Stimulated activated CD8-positive, alpha-beta memory T cell treated with anti-CD3 and anti-CD28 coated beads, Interleukin-12 subunit alpha, Interleukin-12 subunit beta, amount 100 ng/mL, for 4 hours (primary cell): ENCODE measurements at places on chromosomes 1 and 21.

GRCh38 chr1:8661185-8662110 lies 156.0 kb downstream of the RERE start:
- DNase-seq: no peak

DNA sequence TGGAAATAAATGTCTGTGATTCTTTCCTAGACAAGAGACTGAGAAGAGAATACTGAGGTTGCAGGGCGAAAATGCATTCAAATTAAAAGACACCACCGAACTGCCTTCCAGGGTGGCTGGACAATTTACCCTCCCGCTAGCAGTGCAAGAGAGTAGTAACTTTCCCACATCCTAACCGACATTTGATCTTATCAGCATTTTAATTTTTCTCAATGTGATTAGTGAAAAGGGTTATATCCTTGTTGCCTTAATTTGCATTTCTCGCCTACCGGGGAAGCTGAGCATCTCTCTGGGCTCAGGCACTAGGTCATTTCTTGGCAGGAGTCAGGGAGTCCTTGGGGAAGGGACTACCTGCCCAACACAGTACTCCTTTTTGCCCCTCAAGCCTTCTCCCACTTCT lies 2.8 kb downstream of the TNFRSF8 start:
- no peak for DNase-seq

DNA sequence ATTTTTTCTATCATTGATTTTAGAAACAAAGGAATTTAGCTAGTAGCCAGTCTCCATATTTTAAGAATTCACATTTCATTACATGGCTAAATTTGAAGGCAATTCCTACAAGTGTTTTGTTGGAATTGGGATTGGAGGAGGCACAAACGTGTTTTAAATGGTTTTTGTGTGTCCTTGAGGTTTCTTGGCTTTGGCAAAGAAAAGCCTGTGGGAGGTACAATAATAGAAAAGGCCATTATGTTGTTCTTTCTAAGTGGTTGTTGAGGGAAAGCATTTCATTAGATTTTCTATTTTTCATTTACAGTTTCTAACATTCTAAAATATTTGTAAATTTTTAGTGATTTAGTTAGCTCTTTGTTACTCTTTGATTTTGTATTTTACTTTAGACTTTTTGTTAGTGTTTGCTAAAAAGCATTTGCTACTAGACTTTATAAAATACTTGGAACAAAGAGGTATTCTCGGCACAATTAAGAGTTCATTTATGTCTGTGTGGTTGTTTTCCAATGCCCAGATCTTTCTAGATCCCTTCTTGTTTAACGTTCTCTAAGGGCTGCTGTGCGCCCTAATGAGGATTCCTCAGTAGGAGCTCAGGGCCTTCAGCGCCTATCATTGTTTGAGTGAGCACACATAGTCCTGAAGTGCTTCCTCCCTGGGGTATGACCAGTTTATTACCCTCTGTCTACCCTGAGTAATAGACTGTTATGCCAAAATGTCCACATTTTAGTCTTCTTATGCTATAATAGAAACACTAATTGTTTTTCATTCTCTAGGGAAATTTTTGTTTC lies 70.0 kb upstream of the KIAA1614 start:
- no peak for DNase-seq

DNA sequence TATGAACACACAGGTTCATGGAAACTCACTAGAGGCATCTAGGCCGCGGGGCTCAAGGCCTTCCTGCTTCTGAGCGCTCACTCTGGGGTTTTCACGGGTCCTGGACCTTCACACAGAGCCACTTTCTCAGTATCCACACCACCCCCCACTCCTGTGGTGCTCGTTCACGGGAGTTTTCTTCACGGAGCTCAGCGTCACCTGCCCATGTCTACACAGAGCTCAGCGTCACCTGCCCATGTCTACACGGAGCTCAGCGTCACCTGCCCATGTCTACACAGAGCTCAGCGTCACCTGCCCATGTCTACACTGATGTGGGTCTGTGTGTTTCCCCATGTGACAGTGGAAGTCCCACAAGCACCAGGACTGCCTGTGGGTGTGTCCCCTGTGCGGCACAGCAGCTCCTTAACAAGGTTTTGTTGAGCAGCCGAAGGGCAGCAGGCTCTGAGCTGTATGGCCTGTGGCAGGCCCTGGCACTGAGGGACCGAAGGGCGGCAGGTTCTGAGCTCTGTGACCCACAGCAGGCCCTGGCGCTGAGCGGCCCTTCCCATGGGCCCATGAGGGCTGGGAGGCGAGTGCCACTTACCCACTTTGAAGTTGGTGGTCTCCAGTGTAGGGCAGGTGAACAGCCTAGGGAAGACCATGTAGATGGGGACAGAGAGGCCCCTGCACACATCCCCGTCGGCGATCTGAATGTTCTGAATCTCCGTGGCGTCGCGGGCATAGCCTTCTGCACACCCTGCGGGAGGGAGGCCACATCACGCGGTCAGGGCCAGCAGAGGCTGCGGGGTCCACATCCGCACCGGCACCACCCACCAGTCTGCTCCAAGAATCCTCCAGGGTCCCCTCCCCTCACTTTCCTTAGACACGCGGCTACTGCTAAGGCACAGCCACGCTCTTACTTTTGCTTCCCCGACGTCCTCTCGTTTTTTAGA lies 39.8 kb downstream of the VPS26C start:
- DNase-seq: no peak

DNA sequence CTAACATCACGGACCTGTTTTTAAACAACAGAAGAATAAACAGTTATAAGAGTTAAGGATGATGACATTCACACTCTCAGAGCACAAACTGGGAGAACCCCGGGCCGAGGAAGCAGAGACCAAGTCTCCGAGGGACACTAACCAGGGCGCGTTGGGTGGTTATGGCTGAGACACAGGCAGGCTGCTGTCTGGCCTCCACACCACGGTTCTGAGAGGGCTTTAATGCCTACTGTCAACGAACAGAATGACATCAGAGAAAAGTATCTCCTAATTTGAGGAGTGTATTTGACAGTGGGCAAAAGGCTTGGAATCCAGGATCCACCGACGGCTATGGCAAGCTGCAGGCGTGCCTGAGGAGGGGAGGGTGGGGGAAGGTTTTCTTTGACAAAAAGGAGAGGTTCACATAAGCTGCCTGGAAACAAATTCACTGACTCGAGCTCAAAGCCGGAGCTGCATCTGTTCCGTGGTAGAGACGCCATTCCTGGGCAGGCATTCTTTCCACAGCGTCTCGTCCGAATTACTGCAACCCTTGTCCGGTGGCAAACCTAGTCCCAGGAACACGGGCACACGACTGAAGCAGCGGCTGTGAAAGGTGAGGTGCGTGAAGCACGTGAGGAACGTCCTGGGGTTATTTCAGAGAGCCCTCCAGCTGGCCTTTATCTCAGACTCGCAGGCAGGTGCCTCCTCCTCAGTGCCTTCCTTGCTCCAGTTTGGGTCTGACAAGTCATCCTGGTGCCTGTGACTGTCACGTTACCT lies 9.4 kb downstream of the POFUT2 start:
- DNase-seq: no peak

DNA sequence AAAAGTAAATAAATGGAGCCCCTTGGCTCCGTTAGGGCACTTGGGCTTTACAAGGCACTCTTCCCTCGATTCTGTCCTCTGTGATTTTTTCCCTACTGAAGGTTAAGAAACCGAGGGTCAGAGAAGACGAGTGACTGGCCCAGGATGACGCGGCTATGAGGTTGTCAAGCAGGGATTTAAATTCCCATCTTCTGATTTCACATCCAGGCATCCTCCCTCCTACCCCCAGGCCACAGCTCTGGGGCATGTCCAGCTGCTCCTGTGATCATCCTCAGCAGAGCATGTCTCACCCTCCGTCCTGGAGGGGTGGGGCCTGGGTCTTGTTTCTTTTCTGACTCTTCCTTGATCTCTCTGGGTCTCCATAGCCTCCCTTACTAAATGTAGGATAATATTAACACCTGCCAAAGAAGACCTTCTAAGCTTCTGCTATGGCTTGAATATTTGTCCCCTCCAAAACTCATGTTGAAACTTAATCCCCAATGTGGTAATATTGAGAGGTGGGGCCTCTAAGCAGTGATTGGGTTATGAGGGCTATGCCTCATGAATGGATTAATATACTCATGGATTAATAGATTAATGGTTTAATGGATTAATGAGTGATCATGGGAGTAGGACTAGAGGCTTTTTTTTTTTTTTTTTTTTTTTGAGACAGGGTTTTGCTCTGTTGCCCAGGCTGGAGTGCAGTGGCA lies 4.6 kb downstream of the CRYBG2 start:
- no peak for DNase-seq

DNA sequence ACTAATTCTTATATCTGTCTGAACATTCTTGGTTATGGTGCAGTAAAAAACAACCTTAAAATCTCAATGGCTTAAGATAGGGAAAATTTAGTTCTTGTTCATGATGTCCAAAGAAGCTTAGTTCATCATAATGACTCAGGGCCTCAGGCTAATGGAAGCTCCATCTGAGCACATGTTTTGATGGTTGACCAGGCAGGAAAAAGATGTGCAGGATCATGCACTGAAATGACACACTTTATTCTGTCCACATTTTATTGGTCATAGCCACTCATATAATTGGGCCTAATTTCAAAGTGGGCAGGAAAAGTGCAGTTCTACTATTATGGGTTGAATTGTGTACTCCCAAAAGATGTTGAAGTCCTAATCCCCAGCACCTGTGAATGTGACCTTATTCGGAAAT lies 198.2 kb downstream of the CENPF start:
- DNase-seq: no peak

- peak; percentile 62 for DNase-seq
These were observed 7.2 kb upstream of the SLX9 start for GRCh38 chr21:44932408-44933181.

DNA sequence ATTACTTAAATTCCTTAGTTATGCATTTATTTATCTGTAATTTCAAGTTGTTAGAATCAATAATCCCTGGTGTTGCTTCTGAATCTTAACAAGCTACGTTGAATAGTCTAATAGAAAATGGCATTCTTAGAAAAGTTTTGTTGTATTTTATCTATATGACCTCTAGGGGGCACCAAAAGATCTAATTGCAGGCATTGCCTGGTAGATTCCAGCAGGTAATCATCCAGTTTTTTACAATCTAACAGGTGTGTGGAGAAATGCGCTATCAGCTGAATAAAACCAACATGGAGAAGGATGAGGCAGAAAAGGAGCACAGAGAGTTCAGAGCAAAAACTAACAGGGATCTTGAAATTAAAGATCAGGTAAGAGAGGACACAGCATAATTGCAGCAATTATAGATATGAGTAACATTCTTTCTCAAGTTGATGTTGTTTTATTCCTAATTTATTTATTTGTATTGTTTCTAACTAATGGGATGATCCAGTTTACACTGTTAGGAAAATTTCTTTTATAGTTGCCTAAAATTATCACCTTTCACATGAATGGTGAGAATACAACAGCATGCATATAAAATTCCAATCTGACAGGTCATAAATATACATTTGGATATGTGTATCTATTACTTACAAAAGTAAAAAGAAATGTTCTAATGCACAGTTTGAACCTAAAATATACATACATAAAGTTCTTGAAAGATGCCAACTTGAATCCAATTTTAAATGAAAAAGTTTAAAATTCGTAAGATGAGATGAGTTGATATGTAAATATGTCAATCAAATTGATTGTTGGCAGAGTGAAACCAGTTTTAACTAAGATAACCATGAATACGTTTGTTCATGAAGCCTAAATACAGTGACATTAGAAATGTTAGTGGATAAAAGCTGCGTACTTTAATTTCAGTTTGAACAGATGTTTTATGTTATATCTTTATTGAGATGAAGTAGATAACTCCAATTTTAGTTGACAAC lies 88.4 kb downstream of the SDCCAG8 start:
- no peak for DNase-seq

- DNase-seq: no peak
These were observed 1.5 kb upstream of the KCNH1 start for GRCh38 chr1:211135342-211135950.

GRCh38 chr1:155983191-155984024 lies 5.1 kb upstream of the ARHGEF2 start:
- DNase-seq: no peak

DNA sequence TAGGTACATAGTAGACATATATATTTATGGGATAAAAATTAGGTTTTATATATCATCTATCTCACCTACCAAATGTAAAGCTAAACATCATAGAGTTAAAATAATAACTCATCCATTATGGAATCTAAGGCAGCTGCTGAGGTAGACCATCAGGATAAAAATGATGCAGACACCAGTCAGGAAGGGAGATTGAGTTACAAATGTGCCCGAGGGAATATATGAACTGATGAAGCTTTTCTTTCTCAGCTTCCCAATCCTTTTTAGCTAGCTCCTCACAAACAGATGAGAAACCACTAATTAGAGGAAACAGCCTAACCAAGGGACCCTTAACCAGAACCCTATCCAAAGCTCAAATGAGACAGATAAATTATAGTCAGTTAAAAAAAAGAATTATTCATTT lies 20.9 kb downstream of the TTLL7 start:
- no peak for DNase-seq

GRCh38 chr1:203296460-203297073 lies 8.8 kb upstream of the BTG2 start:
- DNase-seq: no peak

GRCh38 chr1:241932845-241933244 lies 24.7 kb upstream of the BECN2 start:
- no peak for DNase-seq

GRCh38 chr1:118987468-118988185 lies 516 bp downstream of the TBX15 start:
- no peak for DNase-seq

GRCh38 chr1:27001570-27002360 lies 8.3 kb downstream of the TRNP1 start:
- DNase-seq: no peak

GRCh38 chr1:19804831-19805251 lies 5.1 kb upstream of the TMCO4 start:
- DNase-seq: no peak

GRCh38 chr1:65317866-65318653 lies 8.7 kb downstream of the DNAJC6 start:
- DNase-seq: no peak

GRCh38 chr1:164588516-164589341 lies 29.7 kb downstream of the PBX1 start:
- no peak for DNase-seq

GRCh38 chr1:160738271-160738670 lies 776 bp upstream of the SLAMF7 start:
- DNase-seq: no peak

DNA sequence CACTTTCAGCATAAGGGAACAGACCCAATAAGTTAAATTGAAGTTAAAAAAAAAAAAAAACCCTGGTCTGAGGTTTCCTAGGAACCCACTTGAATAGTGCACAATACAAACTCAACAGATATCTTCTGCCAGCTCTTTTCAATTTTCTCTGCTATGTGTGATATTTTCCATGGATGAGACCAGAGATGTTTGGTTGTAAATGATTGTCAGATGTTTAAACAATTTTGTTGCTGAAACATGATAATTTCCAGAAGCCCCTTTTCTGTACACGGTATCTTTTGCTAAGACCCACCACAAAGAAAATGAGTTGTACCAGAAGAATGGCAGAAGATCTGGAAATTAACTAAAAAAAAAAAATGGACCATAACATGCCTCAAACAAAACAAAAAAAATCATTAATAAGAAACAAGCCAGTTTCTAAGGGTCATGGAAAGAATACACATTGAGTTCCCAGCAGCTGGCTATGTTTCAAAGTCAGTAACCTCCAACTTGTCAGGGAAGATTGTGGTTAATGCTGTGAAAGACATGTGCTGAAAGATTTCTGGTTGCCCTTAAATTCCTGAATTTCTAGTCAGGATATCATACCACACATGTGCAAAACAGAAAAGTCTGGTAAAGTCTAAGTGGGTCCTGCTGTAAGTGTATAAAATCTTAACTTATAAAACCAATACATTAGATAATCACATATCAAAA lies 35.6 kb upstream of the MGST3 start:
- no peak for DNase-seq

- no peak for DNase-seq
These were observed 243.0 kb downstream of the C1orf94 start for GRCh38 chr1:34419663-34420136.

- no peak for DNase-seq
These were observed 135.2 kb downstream of the NPHP4 start for GRCh38 chr1:5857011-5857410.
